Activated T-cell treated with anti-CD3 and anti-CD28 coated beads, Interleukin-2, amount 50 U/mL, for 72 hours (primary cell): ENCODE measurements at places on chromosomes 5 and 9. TPM values are rescaled to one million over a fixed set of nuclear protein-coding genes. Genes with fewer than 3 reads are reported as not detected.

IFNA2 gene
- not detected for total RNA-seq

TRPM6 gene
- 0.10 TPM for total RNA-seq

GNAQ gene
- 22.7 TPM for total RNA-seq

UBE2QL1 gene
- 0.19 TPM for total RNA-seq

- DNase-seq = no peak
- no peaks in the 10 kb centered on the region for H3K36me3 ChIP-seq
- H3K27me3 ChIP-seq = no peaks in the 10 kb centered on the region
Measured at GRCh38 chr9:127706836-127707241, at the start of gene CFAP157. CFAP157 (plus strand) TSS chr9:127706988; CDS start chr9:127707032, 44 bp downstream.

- H3K27me3 ChIP-seq = no peaks in the 10 kb centered on the region
- H3K4me1 ChIP-seq = no peaks in the 10 kb centered on the region
- no peak for DNase-seq
- H3K4me3 ChIP-seq = no peak overlapping the region
- peaks cover 5% of the 10 kb centered on the region for H3K36me3 ChIP-seq
Measured at GRCh38 chr5:38938973-38939372, 93.2 kb downstream of the OSMR start.

FOXD4L6 gene
- not detected for total RNA-seq

UBQLN1 gene
- 80.5 TPM for total RNA-seq

RIGI gene
- total RNA-seq = 7.9 TPM

GRCh38 chr5:59722874-59723273 lies 170.7 kb downstream of the PDE4D start:
- no peak overlapping the region for H3K4me3 ChIP-seq
- no peaks in the 10 kb centered on the region for H3K27me3 ChIP-seq
- no peaks in the 10 kb centered on the region for H3K36me3 ChIP-seq
- no peak for DNase-seq
- no peaks in the 10 kb centered on the region for H3K4me1 ChIP-seq

- H3K4me3 ChIP-seq = no peak overlapping the region
- no peak overlapping the region for H3K27ac ChIP-seq
- no peaks in the 10 kb centered on the region for H3K4me1 ChIP-seq
- DNase-seq = no peak
- H3K36me3 ChIP-seq = no peaks in the 10 kb centered on the region
- H3K27me3 ChIP-seq = no peaks in the 10 kb centered on the region
Measured at GRCh38 chr5:118679264-118679940, 308.9 kb downstream of the DTWD2 start.

DNA sequence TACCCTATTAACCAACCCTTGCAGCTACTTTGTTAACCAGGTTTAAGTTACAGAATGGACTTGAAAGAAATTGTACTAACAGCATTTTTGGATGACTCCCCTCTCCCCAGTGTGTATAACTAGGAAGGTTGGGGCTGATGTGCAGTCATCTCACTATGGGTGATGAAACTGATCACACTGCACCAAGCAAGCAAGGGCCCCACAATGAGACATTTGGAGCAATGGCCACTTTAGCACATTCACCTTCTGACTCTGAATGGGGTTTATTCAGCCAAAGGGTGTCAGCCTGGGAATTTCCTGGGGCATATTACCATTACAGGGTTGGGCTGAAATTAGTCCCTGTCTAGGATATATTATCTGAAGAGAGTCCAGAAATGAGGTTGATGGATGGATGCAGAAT lies 18.7 kb upstream of the CYFIP2 start:
- peak overlapping the region; percentile 53 for H3K4me3 ChIP-seq
- H3K27me3 ChIP-seq = no peaks in the 10 kb centered on the region
- H3K4me1 ChIP-seq = peaks cover 98% of the 10 kb centered on the region
- H3K27ac ChIP-seq = peak overlapping the region; percentile 94

DNA sequence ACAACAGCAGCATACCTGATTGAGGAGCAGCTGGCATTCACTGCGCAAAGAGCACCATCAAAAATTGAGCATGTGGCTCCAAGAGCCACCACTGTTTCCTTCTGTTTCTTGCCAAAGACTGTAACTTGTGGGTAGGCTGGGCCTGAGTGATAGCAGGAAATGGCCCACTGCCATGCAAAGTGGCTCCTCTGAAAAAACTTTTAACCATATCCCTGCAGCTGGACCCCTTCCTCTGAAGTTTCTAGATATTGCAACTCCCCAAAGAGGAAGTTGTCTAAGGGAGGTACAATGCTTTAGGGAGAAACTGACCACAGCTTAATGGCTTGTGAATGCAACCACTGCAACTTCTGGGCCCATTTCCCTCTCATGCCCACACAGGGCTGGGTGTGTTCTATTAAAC lies 355.4 kb upstream of the PDE4D start:
- H3K4me3 ChIP-seq = no peak overlapping the region
- DNase-seq = no peak
- no peaks in the 10 kb centered on the region for H3K27me3 ChIP-seq
- H3K27ac ChIP-seq = no peak overlapping the region
- no peaks in the 10 kb centered on the region for H3K36me3 ChIP-seq
- H3K4me1 ChIP-seq = no peaks in the 10 kb centered on the region

GRCh38 chr9:91693226-91693625 lies 256.8 kb downstream of the ROR2 start:
- H3K4me3 ChIP-seq = no peak overlapping the region
- H3K27me3 ChIP-seq = peaks cover 20% of the 10 kb centered on the region
- H3K27ac ChIP-seq = no peak overlapping the region
- H3K4me1 ChIP-seq = peaks cover 4% of the 10 kb centered on the region

DNA sequence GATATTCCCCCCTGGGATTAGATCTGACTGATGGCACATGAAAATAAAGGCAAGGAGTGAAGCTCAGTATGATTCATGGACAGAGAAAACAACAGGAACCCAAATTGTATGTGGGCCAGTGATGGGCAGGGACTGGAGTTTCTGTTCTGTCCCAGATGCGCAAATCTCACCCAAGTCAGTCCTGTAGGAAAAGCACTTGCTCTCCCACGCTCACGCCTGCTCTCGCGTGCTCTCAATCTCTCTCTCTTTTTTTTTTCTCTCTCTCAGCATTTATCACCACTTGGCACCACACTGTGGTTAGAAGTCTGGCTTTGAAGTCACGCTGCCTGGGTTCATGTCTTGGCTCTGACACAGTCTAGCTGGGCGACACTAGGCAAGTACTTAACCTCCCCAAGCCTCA lies 106.5 kb upstream of the LRRTM2 start:
- no peak overlapping the region for H3K27ac ChIP-seq
- peaks cover 42% of the 10 kb centered on the region for H3K4me1 ChIP-seq
- peak; percentile 25 for DNase-seq

SAXO1 gene
- total RNA-seq = not detected

DNA sequence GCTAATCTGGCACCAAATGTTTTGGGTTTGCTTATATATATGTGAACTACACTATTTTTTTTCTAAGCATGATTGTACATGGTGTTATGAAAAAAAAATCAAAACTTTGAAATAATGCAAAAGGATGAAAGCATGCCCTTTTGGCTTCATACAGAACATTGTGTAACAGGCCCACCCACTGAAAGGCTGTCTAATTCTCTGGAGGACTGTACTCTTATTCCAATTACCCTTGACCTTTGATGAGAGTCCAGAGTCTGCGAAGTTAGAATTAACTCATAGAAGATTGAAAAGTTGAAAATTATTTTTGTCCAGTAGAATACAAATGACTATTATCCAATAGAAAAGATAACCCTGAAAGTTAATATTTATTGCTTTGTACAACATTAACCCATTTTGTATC lies 117.4 kb downstream of the ADAMTS12 start:
- no peaks in the 10 kb centered on the region for H3K36me3 ChIP-seq
- H3K27me3 ChIP-seq = no peaks in the 10 kb centered on the region
- DNase-seq = no peak
- no peak overlapping the region for H3K4me3 ChIP-seq
- no peak overlapping the region for H3K27ac ChIP-seq

DNA sequence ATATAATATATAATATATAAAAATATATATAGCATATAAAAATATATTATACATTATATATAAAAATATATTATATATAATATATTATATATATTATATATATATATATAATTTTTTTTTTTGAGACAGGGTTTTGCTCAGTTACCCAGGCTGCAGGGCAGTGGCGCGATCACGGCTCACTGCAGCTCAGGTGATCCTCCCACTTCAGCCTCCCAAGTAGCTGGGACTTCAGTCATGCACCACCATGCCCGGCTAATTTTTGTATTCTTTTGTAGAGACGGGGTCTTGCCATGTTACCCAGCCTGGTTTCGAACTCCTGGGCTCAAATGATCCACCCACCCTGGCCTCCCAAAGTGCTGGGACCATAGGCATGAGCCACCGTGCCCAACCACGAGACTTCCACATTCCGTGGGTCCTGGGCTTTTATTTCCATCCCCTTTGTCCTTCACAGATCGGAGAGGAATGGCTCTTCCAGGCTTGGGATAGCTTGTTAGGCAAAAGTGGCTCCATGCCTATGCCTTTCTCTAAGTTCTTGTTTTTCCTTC lies 62.0 kb upstream of the IER5L start:
- H3K36me3 ChIP-seq = no peaks in the 10 kb centered on the region
- H3K27ac ChIP-seq = no peak overlapping the region
- H3K4me3 ChIP-seq = no peak overlapping the region
- DNase-seq = no peak
- H3K4me1 ChIP-seq = peaks cover 47% of the 10 kb centered on the region

DNA sequence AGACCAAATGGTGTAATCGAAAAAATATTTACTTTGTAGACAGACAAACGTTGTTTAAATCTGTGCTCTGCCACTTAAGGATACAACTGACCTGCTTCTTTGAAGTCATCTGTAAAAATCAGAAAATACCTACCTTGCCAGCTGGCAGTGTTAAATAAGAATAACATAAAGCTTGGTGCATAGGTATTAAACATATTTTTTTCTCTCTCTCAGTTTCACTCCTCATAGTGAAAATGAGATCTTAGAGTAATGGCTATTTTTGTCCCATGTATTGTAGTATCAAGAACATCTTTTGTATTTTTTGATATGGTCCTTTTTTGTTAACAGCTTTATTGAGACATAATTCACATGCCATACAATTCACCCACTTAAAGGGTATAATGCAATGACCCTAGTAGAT lies 17.9 kb upstream of the RANBP17 start:
- no peak for DNase-seq
- no peak overlapping the region for H3K4me3 ChIP-seq
- no peaks in the 10 kb centered on the region for H3K27me3 ChIP-seq
- no peaks in the 10 kb centered on the region for H3K4me1 ChIP-seq
- H3K27ac ChIP-seq = no peak overlapping the region

PRKAA1 gene
- total RNA-seq = 69.1 TPM

- H3K4me3 ChIP-seq = no peak overlapping the region
- DNase-seq = no peak
- peaks cover 9% of the 10 kb centered on the region for H3K36me3 ChIP-seq
- H3K4me1 ChIP-seq = peaks cover 46% of the 10 kb centered on the region
- peaks cover 33% of the 10 kb centered on the region for H3K27me3 ChIP-seq
Measured at GRCh38 chr9:87502391-87503221, 4.9 kb downstream of the DAPK1 start.

TMC1 gene
- 0.43 TPM for total RNA-seq

GMCL2 gene
- not detected for total RNA-seq

DNA sequence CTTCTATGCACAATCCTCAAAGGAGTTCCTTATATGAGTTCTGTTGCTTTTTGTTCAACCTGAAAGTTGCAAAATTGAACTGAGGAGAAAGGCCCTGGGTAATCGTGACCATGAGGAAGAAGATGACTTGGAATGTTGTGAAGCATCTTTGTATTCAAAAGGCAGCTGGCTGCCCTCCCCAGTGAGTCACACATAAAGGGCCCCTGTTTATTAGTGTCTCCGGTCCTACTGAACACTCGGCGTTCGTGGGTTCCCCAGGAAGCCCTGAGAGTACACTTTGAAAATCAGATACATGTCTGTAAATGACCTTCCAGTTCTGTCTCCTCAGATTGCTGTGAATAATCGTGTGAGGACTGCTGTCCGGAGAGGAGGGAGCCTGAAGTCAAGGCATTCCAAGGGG lies 73.6 kb downstream of the C9orf153 start:
- no peak for DNase-seq
- no peaks in the 10 kb centered on the region for H3K36me3 ChIP-seq
- H3K4me3 ChIP-seq = no peak overlapping the region
- peaks cover 17% of the 10 kb centered on the region for H3K27me3 ChIP-seq
- no peaks in the 10 kb centered on the region for H3K4me1 ChIP-seq

DNA sequence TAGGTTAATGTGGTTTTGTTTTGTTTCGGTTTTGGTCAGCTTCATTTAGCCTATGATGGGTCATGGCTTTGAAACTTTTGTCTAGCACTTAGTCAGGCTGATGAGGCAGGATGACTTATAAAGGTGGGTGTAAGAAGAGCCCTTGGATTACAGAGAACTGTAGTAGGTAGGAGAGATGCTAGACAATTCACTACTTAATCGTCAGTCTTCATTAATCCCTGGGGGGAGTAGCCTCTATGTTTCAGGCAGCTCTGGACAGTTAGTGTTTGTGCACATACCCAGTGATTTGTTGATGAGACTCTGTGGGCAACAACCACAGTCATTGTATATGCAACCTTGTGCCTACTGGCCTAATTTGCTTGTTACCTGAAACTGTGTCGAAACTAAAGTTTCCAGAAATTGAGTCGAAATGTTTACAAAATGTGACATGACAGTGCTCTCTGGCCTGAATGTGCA lies 113.3 kb downstream of the MTREX start:
- H3K36me3 ChIP-seq = peaks cover 14% of the 10 kb centered on the region
- peaks cover 22% of the 10 kb centered on the region for H3K4me1 ChIP-seq
- peak overlapping the region; percentile 82 for H3K27ac ChIP-seq

GRCh38 chr9:13140843-13141592 lies 138.5 kb downstream of the MPDZ start:
- no peak for DNase-seq
- no peaks in the 10 kb centered on the region for H3K4me1 ChIP-seq
- no peaks in the 10 kb centered on the region for H3K36me3 ChIP-seq

CKMT2 gene
- total RNA-seq = not detected

TRIM52 gene
- 19.2 TPM for total RNA-seq

MEIKIN gene
- not detected for total RNA-seq

DNA sequence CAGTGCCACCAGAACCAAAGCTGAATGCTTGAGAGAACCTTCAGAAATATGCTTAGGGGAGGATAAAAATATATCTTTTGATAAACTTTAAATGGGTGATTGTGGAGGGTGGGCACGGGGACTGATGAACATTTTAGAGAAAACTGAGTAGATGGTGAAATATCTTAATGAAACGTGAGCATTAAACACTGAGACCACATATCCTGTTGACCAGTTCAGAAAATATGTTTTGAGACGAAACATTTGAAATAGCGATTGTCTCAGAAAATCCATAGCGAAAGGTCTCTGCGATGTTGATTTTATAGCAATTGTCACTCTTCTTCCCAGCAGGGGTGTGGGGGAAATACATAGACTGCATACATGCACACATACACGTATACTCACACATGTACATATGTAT lies 231.0 kb downstream of the ESM1 start:
- H3K36me3 ChIP-seq = no peaks in the 10 kb centered on the region
- DNase-seq = no peak

DNA sequence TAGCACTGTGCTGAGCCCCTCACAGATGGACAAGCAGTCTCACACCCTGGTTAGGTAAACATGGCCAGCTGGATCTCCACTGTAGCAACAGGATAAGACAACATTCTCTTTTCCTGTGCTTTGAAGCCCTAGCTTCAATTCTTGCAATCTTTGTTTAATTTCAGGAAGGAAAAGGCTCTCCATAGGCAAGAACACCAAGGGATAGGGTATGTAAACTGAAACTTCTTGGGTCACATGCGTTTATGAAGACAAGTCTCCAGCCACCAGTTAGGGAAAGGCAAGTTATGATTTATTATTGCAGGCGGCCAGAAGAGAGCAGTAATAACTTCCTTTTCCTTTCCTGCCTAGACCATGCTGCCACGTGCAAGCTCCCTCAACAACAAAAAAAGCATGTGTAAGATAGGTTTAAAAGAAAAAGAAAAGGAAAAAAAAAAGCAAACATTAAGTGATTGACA lies 50.1 kb upstream of the POU5F2 start:
- no peaks in the 10 kb centered on the region for H3K4me1 ChIP-seq
- no peak for DNase-seq
- no peak overlapping the region for H3K4me3 ChIP-seq
- no peaks in the 10 kb centered on the region for H3K27me3 ChIP-seq

CORO2A gene
- 13.1 TPM for total RNA-seq
